Activated T-cell treated with anti-CD3 and anti-CD28 coated beads for 24 hours (primary cell): ENCODE measurements at places on chromosomes 1 and 21.

GRCh38 chr1:185312361-185313138 is 4.5 kb downstream of the IVNS1ABP start:
- DNase-seq: no peak

- no peak for DNase-seq
Observed at GRCh38 chr1:156276532-156276931, 6.1 kb downstream of the SMG5 start.

DNA sequence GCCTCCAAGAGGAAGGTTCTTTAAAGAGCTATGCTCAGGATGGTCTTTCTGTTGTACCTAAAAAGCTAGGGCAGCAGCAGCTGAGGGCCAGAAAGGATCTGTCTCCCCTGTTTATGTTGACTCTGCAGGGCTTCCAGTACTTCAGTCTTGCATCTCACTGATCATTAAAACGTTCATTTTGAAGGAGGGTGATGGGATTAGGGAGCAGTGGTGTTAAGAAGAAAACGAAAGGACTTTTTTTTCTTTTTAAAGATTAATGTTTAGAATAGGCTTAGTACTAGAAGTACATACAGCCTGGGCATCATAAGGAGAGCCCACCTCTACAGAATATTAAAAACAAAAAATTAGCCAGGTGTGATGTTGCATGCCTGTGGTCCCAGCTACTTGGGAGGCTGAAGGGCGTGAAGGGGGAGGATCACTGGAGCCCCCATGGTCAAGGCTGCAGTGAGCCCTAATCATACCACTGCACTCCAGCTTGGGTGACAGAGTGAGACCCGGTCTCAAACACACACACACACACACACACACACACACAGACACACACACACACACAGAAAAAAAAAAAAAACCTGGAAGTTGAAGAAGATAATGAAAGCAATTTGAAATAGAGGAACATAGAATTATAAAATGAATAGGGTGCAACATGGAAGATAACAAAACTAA is 2.9 kb downstream of the CR1L start:
- DNase-seq: no peak

DNA sequence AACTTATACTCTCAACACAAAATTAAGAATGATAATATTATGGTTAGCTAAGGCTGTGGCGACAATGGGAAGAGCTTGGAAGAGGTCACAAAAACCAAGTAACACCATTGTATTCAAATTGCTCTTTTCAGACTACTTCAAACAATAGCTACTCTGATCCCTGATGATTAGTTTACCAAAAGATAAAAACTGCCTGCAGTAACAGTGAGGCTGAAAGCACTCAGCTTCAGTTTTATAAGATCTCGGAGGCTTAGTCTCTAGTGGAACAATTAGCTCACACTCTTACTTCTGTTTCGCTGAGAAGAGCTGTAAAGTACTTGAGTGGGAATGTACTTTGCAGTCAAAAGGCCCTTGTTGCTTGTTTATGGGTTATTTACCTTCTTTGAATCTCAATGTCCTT is 278.5 kb downstream of the LRRC7 start:
- DNase-seq: no peak

DNA sequence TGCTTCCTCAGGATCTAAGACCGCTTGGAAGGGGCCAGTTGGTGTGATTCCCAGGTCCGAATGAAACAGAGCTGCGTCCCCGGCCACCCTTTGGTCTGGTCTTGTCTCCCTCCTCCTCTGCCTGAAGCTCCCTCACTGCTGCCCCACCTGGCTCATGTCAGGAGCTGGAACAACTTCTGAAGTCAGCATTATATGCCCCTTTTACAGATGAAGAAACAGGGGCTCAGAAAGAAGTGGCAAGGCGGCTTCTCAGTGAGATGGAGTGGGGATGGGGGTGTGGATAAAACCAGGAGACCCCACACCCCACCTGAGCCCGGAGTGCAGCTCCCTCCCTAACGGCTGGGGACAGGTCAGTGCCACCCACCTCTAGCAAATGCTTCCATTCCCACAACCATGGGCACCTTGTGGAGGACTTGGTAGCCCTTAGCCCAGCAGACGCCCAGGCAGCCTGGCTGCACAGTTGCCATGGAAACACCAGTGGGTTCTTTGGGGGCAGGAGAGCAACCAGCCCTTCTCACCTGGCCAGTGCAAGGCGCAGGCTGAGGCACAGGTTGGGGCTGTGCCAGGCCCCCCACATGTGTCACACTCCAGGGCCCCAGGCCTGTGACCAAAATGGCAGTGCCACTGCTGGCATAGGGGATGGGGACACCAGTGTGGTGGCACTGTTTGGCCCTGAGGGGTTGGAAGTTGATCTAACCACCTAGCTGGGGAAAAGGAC is 31.9 kb upstream of the ECE1 start:
- DNase-seq: no peak

DNA sequence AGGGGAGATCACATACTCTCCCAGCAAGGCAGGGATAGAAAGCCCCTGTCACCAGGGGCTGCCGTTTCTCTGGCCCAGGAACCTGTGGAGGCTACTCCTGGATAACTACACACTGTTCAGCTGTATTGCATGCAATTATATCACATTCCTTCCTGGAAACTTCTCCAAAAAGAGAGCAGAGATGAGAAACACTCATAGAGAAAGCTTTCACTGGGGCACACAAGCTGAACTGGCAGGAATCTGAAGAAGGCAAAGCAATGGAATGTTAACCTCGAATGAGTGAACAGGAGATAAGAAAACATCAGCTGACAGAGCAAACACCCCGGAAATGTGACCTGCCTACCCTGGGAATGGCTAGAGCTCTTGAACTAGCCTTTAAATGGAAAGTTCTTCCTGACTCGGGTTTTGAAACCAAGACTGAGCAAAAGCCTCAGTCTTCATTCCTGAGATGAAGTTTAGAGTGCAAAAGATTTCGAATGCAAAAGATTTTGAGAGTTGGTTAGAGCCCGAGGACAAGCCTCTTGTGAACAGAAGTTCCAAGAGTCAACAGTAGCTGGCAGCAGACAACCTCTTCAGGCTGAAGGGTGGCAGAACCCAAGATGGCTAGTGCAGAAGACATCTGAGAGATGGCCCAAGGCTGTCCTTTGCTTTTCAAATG is 32.3 kb downstream of the CCN1 start:
- no peak for DNase-seq

- DNase-seq: no peak
Observed at GRCh38 chr1:6445062-6445763, 20.6 kb downstream of the ESPN start.

GRCh38 chr1:47578721-47579419 is 141.0 kb downstream of the FOXD2 start:
- DNase-seq: no peak

DNA sequence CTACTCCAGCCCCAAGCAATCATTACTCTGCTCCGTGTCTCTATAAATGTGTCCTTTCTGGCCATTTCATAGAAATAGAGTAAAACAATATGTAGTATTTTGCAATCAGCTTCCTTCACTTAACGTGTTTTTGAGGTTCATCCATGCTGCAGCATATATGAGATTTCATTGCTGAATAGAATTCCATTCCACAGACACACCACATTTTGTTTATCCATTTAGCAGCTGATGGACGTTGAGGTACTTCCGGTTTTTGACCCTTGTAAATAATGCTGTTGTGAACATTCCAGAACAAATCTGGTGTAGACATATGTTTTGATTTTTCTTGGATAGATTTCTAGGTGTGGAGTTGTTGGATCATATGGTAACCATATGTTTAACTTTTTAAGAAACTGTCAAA is 30.7 kb downstream of the ADAM30 start:
- no peak for DNase-seq

- DNase-seq: no peak
Observed at GRCh38 chr1:18938707-18939070, 17.8 kb downstream of the IFFO2 start.
